ENCODE measurements at places on chromosomes 11 and 22.

DNA sequence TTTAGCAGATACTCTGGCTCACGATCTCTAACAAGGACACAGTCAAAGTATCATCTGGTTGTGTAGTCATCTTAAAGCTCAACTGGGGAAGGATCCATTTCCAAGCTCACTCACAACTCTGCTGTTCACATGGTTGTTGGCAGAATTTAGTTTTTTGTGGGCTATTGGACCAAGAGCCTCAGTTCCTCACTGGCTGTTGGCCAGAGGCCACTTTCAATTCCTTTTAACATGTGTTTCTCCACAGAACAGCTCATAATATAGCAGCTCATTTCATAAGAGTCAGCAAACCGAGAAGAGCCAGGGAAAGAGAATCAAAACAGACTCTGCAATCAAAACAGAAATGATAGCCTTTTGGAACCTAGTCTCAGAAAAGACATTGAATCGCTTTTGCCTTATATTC, 22.6 kb downstream of the IZUMO1R start:
- DNase-seq = no peak

GRCh38 chr22:31206896-31207687, 5.0 kb upstream of the LIMK2 start:
- no peak for DNase-seq

DNA sequence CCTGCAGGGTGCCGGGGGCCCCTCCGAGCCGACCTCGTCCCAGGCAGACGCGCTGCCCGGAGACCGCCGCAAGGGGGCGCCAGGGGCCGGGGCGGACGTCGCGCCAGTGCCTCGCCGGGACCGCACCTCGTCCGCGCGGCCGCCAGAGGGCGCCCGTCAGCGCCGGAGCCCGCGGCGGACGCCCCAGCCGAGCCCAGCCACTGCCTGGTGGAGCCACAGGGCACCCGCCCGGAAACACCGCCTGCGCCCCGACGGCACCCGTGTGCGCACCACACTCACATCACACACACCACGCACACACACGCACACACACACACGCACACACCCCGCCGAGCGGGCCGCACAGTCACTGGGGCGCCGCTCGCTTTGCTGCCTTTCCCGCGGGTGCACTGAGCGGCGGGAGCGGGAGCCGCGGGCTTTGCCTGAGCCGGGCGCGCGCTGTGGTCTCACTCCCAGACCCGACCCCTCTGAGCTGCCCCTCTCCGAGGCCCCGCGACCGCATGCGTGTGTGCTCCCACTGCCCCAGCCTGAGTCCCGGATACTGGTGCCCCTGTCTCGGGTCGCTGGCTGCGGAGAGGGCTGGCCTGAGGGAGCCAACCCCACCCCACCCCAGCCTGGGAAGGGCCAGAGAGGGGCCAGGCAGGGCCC, 449.3 kb downstream of the OPCML start:
- peak; percentile 74 for DNase-seq

DNA sequence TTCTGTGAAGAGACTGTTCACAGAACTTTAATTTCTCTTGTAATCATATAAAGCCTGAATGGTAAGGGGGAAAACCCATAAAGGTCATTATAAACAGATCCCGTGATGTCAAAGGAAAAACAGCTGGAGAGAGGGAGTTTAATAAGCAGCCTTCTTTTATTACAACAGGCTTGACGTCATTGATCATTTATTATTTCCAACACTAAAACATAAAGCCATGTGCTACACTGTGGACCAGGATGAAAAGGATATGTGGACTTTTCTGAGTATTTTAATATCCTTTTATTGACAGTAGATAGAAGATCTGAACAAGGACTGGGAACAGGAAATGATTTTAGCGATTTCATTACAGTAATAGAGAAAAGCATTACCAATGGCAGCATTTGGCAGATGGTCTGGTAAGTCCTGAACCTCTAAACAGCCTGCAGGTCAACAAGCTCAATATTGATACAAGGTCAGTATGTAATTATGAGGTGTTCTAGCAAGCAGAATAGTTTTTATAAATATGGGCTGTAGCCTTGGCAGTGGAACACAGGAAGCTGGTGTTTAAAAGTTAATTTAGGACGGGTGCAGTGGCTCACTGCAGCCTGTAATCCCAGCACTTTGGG, 25.1 kb upstream of the TPH1 start:
- DNase-seq = no peak

DNA sequence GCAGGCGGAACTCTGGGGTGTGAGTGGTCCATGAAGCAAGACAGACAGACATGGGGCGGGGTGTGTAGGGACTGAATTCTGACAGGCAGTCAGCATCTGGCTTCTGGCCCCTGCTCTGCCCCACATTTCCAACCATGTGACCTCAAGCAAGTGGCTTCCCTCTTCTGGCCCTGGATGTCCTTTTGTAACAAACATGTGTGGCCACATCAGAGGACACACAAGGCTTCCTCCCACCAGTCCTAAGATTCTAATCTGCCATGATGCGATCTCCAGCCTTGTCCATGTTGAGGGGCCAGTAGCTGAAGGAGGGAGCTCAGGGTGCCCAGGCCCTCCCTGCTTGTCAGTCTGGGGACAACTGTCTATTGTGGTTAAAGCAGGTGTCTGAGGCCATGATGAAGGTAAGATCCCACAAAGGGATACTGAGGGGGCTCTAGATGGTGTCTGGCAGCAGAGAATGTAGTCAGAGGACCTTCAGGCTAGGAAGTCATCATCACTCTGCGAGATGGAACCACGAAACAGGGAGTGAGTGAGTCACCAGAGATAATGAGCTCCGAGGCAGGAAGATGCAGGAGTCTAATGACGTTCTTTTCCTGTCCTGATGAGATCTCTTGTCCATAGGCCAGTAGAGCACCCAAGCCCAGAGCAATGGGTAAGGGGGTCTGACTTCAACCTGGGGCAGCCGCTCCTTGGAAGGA, 27.4 kb downstream of the DRD2 start:
- DNase-seq = no peak

- DNase-seq = no peak
Observed at GRCh38 chr11:57288771-57289579, 35.8 kb downstream of the TNKS1BP1 start.

DNA sequence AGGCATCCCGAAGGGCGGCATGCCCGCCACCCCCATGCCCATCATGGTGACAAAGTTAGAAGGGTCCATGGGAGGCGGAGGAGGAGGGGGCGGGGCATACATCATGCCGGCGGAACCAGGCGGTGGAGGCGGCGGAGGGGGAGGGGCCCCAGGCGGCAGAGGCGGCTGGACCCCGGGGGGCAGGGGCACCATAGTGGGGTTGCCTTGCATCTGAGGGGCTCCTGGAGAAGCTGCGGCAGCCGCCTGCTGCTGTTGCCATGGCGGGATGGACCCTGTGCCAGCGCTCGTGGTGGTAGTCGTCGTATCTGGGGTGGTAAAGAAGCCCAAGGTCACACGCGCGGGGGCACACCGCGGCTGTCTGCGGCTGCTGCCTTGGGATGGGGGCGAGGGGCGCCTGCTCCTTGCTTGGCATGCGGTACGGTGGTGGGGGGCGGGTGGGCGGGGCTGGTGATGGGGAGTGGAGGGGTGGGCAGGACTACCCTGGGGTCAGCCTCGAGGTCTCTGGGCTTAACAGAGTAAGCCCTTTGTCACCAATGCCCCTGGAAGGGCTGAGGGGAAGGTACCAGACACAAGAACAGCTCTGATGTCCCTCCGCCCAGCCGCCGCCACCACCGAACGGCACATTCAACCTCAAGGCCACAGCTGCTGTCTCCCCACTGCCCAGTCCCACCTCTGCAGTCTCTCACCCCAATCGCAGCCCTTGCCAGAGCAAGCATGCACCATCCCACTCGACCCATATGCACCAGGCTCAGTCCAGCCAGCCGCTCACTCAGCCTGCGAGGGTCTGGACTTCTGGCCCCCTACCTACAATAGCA, 6.3 kb upstream of the PYGM start:
- no peak for DNase-seq

DNA sequence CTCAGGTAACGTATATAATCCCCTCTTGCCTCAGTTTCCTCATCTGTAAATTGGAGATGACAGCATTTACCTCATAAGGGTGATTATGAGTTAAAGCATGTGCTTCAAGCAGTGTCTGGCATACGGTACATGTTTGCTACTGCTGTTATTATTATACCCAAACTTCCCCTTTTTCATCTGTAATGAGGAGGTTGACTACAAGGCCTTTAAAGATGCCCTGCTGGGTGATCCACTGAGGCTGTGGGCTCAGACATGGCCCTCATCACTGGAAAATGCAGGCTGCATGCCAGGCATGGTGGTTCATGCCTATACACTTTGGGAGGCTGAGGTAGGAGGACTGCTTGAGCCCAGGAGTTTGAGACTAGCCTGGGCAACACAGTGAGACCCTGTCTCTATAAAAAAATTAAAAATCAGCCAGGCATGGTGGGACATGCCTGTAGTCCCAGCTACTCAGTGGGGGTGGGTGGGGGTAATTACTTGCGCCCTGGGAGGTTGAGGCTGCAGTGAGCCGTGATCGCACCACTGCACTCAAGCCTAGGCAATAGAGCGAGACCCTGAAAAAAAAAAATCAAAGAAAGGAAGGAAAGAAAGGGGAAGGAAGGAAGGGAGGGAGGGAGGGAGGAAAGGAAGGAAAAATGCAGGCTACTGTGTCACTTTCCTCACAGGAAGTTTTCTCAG, 4.3 kb downstream of the PIK3IP1 start:
- no peak for DNase-seq
